ENCODE measurements at places on chromosomes 1 and 21.

DNA sequence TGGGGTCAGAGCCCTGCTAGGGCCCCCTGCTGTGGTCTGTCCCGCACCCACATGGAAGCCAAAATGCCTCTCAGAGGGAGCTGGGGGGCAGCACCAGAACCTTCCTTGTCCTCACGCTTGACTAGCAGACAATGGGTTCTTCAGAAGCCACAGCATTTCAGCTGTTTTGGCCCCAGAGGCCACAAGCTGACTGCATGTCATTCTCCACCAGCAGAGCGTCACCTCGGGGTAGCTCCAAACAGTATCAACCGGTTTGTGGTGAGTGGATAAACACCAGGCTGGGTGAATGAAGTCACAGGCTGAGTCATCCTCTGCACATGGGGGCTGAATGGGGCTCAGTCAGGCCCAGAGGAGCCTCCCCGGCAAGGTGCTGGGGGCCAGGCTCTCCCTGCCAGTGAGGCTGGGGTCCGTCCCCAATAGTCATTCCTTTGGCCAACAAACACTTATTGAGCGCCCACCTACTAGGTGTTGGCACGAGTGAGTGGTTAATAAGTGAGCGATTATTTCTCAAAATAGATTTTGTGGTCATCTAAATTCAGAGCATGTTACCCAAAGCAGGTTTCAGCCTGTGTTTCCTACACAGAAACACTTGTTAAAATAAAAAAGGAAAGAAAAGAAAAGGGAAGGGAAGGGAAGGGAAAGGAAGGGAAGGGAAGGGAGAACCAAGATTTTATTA is 9.1 kb downstream of the OLIG1 start:
- peak; percentile 25 for DNase-seq

DNA sequence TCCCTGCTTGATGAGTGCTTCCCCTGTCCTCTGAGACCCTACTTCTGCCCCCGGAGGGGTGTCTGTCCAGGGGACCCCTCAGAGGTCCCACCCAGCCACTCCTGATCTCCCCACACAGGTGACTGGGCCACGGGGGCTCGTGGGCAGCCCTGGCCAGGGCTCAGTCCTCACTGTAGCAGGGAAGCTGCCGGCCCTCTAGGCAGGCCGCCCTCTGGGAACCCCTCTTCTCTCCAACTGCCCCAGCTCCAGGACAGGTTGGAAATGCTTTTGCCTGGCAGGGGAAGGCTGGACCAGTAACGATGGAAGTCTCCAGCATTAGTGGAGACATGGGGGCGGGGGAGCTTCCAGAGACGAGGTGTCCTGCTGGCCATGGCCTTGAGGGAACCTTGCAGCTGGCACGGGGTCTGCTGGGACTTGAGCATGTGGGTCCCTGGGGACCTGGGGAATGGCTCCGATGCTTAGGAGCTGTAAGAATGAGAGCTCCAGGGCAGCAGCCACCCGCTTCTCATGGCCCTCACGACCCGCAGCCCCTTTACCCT is 3.1 kb upstream of the FNDC10 start:
- no peak for DNase-seq

DNA sequence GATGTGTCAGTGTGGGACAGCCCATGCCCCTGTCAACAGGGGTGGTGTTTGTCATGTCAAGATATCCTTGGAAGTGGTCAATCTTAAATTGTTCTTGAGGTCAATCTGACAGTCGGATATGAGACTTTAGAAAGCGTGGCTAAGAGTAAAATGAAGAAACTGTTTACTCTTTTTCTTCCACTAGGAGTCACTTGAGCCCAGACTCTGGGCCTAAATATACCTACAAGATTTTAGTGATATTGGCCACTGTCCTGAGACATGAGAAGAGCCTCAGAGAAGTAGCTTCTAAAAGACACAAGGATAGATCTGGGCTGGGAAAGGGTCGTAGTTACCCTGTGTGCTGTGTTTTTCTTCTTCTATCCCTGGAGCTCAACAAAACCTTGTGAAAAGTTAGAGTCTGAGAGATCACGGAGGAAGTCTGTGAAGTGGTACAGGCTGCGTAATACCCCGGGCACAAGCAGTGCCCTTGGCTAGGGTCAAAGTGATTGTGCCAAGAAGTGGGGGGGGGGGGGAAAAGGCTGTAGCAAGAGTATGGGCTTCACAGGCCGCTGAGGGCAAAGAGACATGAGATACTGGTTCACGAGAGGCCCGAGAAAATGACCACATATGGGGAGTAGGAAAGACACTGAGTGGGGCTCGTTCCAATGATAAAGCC is 355.2 kb upstream of the GREM2 start:
- DNase-seq: no peak

DNA sequence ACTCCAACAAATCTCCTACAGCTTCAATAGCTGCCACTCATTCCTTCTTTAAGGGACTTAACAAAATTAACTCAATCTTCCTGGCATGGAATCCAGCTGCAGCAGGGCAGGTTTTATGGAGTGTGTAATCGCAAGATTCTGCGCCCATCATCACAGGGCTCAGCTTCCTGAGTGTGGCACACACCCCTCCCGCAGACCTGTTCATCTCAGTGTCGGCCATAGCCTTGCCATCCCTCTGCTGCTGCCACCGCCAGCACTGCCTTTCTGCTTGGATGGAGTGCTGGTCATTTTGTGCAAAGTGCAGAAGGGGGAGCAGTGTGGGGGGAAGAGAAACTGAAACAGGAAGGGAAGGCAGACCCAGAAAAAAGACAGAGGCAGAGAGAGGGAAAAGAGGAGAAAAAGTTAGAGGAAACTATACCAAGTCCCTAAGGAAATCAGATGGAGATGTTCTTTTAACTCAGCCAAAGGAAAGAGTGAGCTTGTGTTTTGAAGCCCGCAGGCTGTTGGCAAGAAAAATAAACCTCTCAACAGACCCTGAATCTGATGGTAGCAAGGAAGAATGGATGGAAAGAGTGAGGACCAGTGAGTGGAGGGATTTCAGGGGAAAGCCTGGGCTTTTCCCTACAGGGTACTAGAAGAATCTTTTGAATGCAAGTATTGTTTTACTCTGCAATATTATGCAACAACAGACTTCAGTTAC is 324.2 kb downstream of the SEC16B start:
- no peak for DNase-seq

DNA sequence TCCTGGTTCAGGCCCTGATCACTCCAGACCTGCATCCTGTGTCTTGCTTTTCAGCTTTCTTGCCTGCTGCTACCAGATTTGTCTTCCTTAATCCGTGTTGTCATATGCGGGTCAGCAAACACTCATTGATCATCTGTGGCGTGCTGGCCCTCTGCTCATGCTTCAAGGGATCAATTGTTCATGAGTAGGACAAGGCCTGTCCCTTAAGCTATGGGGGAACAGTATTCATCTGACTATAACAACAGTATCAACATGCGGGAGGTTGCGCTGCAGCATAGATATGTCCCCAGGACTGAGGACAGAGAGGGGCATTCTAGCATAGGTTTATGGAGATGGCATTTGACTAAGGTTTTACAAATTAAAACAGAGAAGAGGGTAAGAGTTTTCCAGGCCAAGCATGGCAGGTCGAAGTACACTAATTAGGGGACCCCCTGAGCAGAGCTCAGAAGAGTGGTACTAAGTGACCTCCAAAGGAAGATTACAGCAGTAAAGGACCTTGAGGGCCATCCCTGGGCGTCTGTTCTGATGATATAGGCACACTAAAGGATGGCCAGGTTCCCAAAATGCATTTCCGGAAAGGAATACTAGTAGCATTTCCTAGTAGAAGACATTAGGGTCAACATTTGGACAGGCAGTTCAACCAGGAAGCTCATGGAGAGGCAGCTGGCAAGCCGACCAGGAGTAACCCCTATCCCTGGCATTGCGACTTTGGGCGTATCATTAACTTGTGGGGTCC is 811 bp upstream of the ZNF672 start:
- DNase-seq: no peak

- no peak for DNase-seq
These were observed 359.3 kb downstream of the SMYD3 start for GRCh38 chr1:246147524-246148461.

- DNase-seq: no peak
These were observed 904 bp upstream of the RPL22 start for GRCh38 chr1:6200188-6200809.

DNA sequence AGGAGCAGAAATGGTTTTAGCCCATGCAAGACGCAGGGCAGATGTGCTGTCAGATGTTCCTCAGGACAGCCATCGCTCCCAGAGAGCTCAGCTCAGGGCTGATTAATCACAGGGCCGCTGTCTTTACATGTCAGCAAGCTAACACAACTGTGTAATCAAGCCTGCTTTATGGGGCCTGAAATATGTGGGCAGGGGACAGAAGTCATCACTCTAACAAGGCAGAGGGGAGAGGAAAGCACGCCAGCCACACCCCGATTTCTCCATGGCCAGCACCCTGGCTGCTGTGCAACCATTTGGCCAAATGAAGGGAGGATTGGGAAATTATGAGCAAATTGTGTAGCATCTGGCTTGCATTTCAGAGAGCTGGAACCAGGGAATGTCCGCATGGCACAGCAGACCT is 368.8 kb downstream of the NPHP4 start:
- no peak for DNase-seq

Measured in stimulated activated CD4-positive, alpha-beta T cell treated with anti-CD3 and anti-CD28 coated beads, Interleukin-15, amount 100 ng/mL, for 48 hours (primary cell).